ENCODE measurements at places on chromosomes 16 and 17. TPM values are rescaled to one million over a fixed set of nuclear protein-coding genes. Genes with fewer than 3 reads are reported as not detected.
A peak's percentile ranks its signal among the peaks of the same experiment; 100 is the strongest.

Gene CIBAR2
- not detected for total RNA-seq

GRCh38 chr16:23914946-23915530 is 79.3 kb downstream of the PRKCB start:
- DNase-seq: no peak
- no peak overlapping the region for H3K4me3 ChIP-seq
- no peaks in the 10 kb centered on the region for H3K4me1 ChIP-seq
- H3K27ac ChIP-seq: no peak overlapping the region
- H3K27me3 ChIP-seq: no peaks in the 10 kb centered on the region

DNA sequence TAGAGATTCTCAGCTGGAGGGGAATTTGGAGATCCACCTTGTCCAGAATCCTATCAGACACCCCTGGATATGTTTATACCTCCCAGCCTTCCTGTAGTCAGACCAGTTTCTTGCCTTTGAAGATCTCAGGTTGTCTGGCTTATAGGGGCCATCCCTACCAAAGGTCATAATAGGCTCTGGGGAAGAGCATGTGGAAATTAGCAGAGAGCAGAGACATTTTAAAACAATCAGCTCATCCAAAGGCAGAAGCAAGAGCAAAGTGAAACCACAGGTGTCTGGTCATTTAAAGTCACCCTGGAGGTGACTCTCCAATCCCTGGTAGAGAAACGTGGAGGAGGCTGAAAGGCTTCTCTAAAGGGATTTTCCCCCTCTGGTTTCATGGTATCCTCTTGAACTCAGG is 299.3 kb upstream of the EEF2KMT start:
- DNase-seq: no peak
- H3K27me3 ChIP-seq: no peaks in the 10 kb centered on the region
- H3K4me3 ChIP-seq: no peak overlapping the region
- H3K36me3 ChIP-seq: no peaks in the 10 kb centered on the region
- no peak overlapping the region for H3K27ac ChIP-seq

GRCh38 chr16:81276323-81276722 is 37.8 kb downstream of the BCO1 start:
- no peak overlapping the region for H3K27ac ChIP-seq
- H3K4me1 ChIP-seq: peaks cover 2% of the 10 kb centered on the region
- no peak overlapping the region for H3K4me3 ChIP-seq
- no peaks in the 10 kb centered on the region for H3K36me3 ChIP-seq
- no peak for DNase-seq
- no peaks in the 10 kb centered on the region for H3K27me3 ChIP-seq

DNA sequence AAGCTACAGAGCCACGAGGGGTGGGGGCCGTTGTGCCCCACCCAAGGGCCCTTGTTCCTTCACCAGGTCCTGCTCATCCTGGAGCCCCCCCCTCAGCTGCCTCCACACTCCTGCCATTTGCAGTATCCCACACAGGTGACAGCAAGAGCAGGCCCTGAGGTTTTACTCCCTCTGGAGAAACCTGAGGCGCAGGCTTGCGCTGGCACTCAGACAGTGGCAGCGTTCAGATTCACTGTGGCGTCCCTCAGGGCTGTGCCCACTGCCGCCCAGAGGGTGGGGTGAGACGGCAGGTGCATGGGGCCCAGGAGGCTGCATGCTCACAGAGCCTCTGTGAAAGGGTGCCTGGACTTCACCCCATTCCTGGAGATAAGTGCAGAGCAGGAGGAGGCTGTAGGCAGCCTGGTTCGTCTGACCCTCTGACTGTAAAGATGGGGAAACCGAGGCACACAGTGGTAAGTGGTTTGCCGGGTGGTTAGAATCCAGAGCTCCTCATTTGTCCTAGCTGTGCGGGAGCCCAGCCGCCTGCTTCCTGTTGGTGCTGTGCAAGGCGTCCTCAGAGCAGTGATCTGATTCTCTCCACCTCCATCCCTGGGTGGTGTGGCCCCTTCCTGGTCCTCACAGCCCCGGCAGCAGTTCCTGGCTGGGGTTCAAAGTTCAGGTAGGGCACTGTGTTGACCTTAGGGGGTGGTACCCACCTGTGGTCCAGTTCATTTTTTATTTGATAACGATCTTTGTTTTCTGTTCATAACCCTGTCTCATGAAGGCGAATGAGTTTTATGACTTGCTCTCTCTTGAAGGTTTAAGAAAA is 1.6 kb downstream of the SPIRE2 start:
- no peaks in the 10 kb centered on the region for H3K36me3 ChIP-seq
- peak overlapping the region; percentile 96 for H3K27ac ChIP-seq
- peak; percentile 71 for DNase-seq
- H3K27me3 ChIP-seq: no peaks in the 10 kb centered on the region

DNA sequence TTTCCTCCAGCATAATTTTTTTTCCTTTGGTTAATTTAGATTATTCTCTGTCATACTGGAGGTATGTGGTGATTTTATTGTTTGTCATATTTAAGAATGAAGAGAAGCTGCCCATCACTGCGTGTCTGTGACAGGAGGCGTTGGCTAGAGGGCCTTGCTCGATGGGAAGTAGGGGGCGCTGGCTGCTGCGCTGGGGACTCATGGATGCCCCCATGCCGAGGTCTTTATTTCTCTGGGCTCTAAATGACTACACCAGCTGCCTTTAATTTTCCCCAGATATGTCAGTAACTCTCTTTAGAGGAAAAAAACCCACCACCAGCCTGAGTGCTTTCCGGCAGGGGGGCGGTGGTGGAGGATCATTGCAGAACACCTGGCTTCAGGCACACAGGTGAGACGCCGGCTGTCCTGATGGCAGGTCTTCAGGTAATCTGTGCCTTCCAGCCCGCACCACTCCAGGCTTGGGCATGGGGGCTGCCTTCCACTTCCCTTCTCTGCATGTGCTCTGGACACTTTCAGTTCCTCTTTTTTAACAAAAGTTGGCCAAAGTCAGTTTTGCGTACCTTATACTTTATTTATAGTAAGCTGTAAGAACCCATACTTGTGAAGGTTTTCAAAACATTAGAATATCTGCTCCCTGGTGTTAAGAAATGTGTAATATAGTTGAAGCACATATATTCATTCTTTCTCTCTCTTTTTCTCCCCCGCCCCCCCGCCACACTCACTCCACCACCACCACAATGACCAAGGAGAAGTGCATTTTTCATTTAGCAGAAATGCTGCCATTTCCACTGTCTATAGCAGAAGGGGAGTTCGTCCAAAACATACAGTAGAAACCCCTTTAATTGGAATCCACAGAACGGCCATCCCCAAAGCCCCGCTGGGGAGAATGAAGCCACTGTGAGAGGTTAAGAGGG is 192.7 kb downstream of the RPTOR start:
- H3K4me3 ChIP-seq: no peak overlapping the region
- H3K27ac ChIP-seq: peak overlapping the region; percentile 58
- H3K27me3 ChIP-seq: no peaks in the 10 kb centered on the region
- H3K4me1 ChIP-seq: no peaks in the 10 kb centered on the region
- DNase-seq: no peak

DNA sequence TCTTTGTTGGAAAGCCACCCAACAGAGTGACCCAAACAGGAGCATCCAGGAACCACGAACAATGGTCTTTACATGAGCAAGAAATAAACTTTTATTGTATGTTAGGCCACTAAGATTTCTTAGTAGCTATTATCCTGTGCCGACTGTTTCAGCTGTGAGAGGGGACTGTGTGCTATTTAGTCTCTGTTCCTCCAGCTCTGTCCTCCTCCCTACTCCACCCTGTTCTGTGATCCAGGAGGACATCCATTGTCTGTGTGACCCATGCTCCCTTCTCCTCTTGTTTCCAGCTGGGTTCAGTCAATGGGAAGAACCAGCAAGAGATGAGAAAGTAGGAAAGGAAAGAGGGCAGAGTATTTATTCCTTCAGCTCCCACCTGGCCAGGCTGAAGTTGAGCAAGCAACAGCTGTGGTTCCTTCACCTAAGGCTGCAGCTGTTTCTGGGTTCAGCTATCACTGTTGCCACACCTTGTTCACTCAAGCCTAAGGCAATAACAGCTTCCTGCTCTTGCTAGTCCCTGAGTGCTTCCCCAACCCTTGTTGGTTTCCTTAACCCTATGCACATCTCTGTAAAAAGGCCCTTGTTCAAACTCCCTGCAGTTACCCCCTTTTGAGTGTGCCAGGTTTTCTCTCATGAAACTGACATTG is 14.9 kb upstream of the B4GALNT2 start:
- no peaks in the 10 kb centered on the region for H3K4me1 ChIP-seq
- H3K27me3 ChIP-seq: no peaks in the 10 kb centered on the region
- no peak overlapping the region for H3K4me3 ChIP-seq
- H3K36me3 ChIP-seq: no peaks in the 10 kb centered on the region
- H3K27ac ChIP-seq: no peak overlapping the region

Gene KCNJ2
- 7.4 TPM for total RNA-seq

Gene GPRC5B
- total RNA-seq: 7.4 TPM

- no peaks in the 10 kb centered on the region for H3K4me1 ChIP-seq
- no peaks in the 10 kb centered on the region for H3K36me3 ChIP-seq
- DNase-seq: no peak
- H3K27ac ChIP-seq: no peak overlapping the region
- no peak overlapping the region for H3K4me3 ChIP-seq
These were observed 8.2 kb upstream of the PHF12 start for GRCh38 chr17:28959471-28959871.

Gene PPL
- 84.2 TPM for total RNA-seq

Gene HOXB4
- 6.1 TPM for total RNA-seq

Gene ABCA8
- 87.5 TPM for total RNA-seq

- H3K36me3 ChIP-seq: no peaks in the 10 kb centered on the region
- no peaks in the 10 kb centered on the region for H3K27me3 ChIP-seq
- no peak for DNase-seq
- no peak overlapping the region for H3K27ac ChIP-seq
- H3K4me3 ChIP-seq: no peak overlapping the region
These were observed 87.3 kb upstream of the IRX6 start for GRCh38 chr16:55236655-55237054.

GRCh38 chr17:80415626-80416137 is 715 bp downstream of the ENDOV start:
- H3K4me1 ChIP-seq: no peaks in the 10 kb centered on the region
- peak overlapping the region; percentile 67 for H3K4me3 ChIP-seq
- H3K27me3 ChIP-seq: no peaks in the 10 kb centered on the region
- no peak for DNase-seq
- no peaks in the 10 kb centered on the region for H3K36me3 ChIP-seq
- peak overlapping the region; percentile 82 for H3K27ac ChIP-seq

Gene ABCC11
- total RNA-seq: 0.40 TPM

DNA sequence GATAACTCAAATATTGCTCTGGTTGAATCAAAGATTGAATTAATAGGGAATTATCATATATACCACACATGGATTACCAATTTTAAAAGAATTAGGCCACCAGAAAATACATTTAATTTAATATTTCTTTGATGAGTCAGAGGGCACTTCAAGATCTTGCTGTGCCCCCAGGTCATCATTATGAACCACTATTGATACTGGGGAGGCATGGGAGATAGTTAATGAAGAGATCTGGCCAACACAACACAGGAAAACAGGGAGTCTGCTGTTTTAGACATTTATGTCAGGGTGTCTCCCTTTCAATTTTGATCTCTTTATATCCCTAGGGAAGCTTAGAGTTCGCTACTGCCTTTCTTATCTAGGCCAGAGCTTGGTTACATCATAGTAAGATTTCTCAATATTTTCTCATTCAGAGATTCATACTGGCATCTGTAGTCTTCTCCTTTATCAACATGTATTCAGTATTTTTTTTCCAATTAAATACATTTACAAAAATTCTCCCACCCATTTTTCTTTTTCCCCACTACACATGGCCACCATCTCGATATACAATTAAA is 158.3 kb upstream of the ZFHX3 start:
- H3K4me1 ChIP-seq: no peaks in the 10 kb centered on the region
- H3K36me3 ChIP-seq: no peaks in the 10 kb centered on the region
- no peak overlapping the region for H3K27ac ChIP-seq
- no peaks in the 10 kb centered on the region for H3K27me3 ChIP-seq
- no peak for DNase-seq

- no peak overlapping the region for H3K4me3 ChIP-seq
- H3K36me3 ChIP-seq: no peaks in the 10 kb centered on the region
- H3K27me3 ChIP-seq: no peaks in the 10 kb centered on the region
- H3K27ac ChIP-seq: peak overlapping the region; percentile 73
- DNase-seq: peak; percentile 83
These were observed 38.5 kb downstream of the TBC1D16 start for GRCh38 chr17:79997011-79997660.

Gene MT1E
- total RNA-seq: 53.9 TPM

DNA sequence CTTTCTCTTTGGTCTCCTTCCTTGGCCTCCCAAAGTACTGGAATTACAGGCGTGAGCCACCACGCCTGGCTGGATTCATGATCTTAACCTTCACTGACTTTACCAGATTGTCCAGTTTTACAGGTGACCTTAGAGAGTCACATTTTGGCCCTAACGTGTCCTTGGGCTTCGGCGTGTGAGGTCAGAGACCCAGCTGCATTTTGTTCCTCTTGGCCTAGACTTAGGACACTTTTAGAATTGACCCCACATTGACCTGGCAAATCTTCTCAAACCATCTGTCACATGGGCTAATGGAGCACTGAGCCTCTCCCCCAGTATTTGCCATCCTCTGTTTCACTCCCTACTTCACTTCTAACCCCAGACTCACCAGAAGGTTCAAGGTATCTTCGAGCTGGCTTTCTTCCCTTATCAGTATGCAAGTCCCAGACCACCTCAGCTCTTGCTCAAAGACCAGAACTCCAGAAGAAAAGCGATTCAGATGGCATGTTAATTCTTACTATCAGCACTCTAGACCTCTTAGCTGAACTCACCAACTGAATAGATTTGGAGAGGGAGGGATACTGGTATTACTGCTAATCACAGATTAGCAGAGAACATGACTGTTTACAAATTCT is 1.7 kb upstream of the CYTH1 start:
- no peaks in the 10 kb centered on the region for H3K36me3 ChIP-seq
- no peak for DNase-seq
- H3K4me3 ChIP-seq: no peak overlapping the region
- no peaks in the 10 kb centered on the region for H3K4me1 ChIP-seq
- peak overlapping the region; percentile 8 for H3K27ac ChIP-seq
- no peaks in the 10 kb centered on the region for H3K27me3 ChIP-seq

Gene EVPLL
- total RNA-seq: 0.67 TPM

Gene KCTD19
- total RNA-seq: not detected

Gene SPNS2
- total RNA-seq: 81.0 TPM

DNA sequence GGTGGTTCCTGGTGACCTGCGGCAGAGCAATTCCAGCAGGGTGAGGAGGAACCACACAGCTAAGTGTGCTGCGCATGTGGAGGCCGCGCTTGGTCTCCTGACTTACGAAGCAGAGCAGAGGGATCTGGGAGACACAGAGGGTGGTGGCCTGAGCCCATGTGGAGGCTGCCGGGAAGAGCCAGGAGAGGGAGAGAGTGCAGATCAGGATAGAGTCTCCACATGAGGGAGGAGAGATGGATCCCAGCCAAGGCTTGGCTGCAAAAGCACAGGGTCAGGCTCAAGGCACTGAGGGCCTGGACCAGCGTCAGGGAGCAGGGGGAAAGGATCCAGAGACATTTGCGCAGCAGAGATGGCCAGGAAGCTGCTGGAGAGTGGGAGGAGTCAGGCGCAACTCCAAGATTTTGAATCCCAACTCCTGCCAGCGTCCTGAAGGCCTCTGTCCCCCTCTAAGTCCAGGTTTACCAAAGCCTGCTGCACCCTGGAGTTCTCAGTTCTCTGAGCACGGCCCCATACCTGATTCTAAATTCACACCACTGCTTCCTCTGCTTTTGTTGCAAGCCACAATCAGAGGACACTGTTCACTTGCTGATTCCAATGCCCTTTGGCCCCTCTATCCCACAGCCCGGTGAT is 11.3 kb upstream of the MLLT6 start:
- no peaks in the 10 kb centered on the region for H3K27me3 ChIP-seq
- H3K4me1 ChIP-seq: no peaks in the 10 kb centered on the region
- DNase-seq: no peak
- no peaks in the 10 kb centered on the region for H3K36me3 ChIP-seq

GRCh38 chr16:81473066-81473488 is 28.5 kb downstream of the CMIP start:
- no peak overlapping the region for H3K4me3 ChIP-seq
- no peaks in the 10 kb centered on the region for H3K36me3 ChIP-seq
- H3K4me1 ChIP-seq: peaks cover 36% of the 10 kb centered on the region
- DNase-seq: no peak
- no peaks in the 10 kb centered on the region for H3K27me3 ChIP-seq
